Prostate gland (tissue), 2 donors: ENCODE measurements at places on chromosomes 6 and 20.

GRCh38 chr20:24756292-24757025, 192.6 kb upstream of the CST7 start:
- DNase-seq = no peak

DNA sequence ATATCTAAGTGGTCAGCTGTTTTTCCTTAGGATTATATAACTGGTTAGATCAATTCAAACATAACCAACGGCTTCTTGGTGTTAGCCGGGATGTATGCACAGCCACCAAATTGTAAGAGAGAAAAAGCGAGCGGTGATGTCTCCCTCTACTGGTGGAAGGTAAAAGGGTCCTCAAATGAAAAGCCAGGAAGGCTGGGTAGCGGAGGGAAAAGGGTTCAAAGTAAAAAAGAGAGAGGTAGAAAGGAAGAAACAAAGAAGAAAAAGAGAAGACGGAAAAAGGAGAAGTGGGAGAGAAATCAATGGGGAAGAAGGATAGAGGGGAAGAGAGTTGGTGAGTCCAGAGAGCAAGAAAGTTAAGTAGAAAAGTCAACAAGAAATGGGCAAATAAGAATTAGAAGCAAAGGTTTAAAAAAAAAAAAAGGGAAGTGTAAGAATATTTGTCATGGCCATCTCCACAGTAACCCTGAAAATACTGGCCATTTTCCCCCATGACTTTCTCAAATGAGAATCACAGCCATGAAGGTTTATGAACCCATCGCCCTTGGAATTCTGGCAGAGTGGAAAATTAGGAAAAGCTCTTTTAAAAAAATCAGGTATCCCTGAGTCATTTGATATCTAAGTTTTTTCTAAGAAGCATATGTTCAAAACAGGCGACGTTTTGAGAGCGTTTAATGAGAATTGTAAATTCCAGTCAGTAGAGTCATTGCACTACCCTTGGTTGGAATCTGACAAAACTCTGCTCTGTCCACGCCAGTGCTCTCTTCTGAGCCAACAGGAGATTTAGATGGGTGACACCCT, 155.6 kb upstream of the SNX9 start:
- DNase-seq = peak; percentile 57

- DNase-seq = no peak
Observed at GRCh38 chr6:43089467-43089866, 13.4 kb downstream of the PTK7 start.

DNA sequence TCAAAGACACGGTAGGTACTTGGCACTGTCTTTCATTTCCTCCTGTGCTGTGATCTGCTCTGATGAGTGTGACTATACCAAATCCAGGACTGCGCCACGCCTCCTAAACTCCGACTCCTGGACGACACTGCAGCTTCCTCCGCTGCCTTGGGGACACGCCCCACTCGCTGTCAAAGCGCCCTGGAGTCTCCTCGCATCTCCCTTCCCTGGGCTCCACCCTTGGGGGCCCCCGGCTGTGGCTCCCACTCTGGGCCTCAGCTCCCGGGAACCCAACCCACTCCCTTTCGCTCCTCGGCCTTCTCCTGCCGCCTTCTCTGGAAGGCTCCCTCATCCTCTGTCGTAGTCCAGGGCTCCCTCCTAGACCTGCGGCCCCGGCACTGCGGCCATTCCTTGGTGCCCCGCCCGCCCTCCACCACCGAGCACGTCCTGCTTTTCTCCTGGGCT, 61.2 kb downstream of the RSPH3 start:
- DNase-seq = peak; percentile 28

DNA sequence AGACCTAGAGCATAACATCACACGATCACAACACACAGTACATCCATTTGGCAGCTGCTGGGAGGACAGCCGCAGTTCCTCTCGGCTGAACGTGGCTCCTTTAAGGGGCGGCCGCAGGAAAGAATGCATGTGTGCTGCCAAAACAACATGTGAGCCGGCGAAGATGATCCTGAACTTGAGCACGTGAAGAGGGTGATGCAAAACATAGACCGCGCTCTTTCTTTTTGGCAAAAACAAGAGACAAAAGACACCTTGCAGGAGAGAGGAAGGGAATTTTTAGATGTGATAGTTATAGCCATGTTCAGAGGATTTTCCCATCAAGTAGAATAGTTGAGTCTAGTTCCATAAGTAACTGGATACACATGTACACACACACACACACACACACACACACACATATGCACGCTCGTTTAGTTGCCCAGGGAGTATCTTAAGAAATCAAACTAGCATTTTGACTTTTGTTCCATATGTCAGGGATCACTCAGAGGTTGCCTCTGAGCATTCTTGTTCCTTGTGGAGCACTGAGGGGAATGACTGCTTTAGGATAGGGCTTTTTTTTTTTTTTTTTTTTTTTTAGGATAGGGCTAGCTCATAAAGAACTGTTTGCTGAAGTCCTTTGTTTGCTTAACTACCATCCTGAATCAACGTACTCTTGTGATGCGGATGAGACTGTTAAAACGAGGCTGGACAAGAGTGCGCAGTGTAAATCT, 21.7 kb upstream of the RANBP9 start:
- DNase-seq = peak; percentile 84

GRCh38 chr6:35320031-35320410, 22.3 kb upstream of the PPARD start:
- no peak for DNase-seq

- DNase-seq = no peak
Observed at GRCh38 chr6:52871621-52872020, 31.0 kb upstream of the GSTA5 start.

GRCh38 chr6:154649721-154650120, 83.5 kb upstream of the SCAF8 start:
- DNase-seq = no peak

DNA sequence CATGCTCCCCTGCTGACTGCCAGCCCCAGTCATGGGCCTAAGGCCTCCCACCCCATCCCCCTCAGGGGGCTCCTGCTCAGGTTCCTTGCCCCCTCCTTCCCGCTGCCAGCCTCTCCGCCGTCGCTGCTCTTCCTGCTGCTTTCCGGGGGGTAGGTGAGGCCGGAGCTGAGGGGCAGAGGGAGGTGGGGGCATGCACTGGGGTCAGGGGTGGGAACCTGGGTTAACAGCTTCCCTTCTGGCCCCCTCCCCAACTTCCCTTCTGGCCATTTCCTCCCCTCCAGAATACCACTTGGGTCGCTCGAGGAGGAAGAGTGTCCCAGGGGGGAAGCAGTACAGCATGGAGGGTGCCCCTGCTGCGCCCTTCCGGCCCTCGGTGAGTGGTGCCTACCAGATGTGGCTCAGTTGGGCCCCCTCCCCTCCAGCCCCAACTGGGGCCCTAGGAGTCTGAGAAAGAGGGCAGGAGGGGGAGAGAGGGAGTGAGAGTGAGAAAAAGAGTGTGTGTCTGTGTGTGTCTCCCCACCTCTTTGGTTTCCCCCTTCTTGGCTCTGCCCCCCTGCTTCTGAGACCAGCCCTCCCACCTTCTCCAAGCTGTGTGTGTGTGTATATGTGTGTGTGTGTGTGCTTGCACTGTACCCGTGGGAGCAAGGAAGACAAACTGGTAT, 12.1 kb downstream of the SYNGAP1 start:
- no peak for DNase-seq

GRCh38 chr20:64211874-64212658, 43.5 kb upstream of the PCMTD2 start:
- DNase-seq = no peak

- DNase-seq = no peak
Observed at GRCh38 chr6:116390581-116390980, 19.8 kb downstream of the DSE start.
